ENCODE measurements at places on chromosomes 13 and 19.
A peak's percentile ranks its signal among the peaks of the same experiment; 100 is the strongest.

- no peak for DNase-seq
These were observed 2.7 kb upstream of the C3 start for GRCh38 chr19:6723108-6723618.

DNA sequence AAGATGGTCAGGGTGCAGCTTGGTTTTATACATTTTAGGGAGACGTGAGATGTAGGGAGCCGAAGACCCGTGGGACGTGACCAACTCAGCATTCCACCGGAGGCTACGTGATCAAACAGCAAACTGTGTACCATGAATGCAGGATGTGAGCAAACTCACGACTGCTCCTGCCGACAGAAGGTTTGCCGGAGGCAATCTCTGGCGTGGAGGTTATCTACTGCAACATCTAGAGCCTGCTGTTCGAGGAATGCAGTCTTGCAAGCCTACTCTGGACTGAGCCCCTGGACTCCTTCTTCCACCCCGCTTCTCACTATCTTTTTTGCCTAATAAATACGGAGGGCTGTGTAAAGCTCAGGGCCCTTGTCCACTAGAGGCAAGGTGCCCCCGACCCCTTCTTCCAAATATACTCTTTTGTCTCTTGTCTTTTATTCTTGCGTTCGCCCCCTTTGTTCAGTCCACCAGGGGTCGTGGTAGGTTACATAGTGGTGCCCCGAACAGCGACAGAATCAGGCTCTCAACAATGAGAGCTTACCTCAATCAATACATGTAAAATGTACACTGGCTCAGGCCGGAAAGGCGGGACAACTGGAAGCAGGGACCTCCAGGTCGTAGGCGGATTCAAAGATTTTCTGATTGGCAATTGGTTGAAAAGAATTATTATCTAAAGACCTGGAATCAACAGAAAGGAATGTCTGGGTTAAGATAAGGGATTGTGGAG, 8.9 kb upstream of the OR1I1 start:
- no peak for DNase-seq

GRCh38 chr19:33507021-33507956, 14.3 kb downstream of the PEPD start:
- DNase-seq = no peak

- DNase-seq = peak; percentile 87
These were observed at the start of gene DNASE2 for GRCh38 chr19:12881172-12881808. DNASE2 (minus strand) TSS chr19:12881449; CDS start chr19:12881375, 74 bp downstream.
